ENCODE measurements at places on chromosomes 2 and 18.
A peak's percentile ranks its signal among the peaks of the same experiment; 100 is the strongest.

GRCh38 chr2:191226196-191226595, 19.0 kb upstream of the MYO1B start:
- DNase-seq: no peak

GRCh38 chr2:106977717-106978116, 91.8 kb upstream of the ST6GAL2 start:
- DNase-seq: no peak

GRCh38 chr2:235793163-235793752, 299.4 kb downstream of the AGAP1 start:
- peak; percentile 55 for DNase-seq

DNA sequence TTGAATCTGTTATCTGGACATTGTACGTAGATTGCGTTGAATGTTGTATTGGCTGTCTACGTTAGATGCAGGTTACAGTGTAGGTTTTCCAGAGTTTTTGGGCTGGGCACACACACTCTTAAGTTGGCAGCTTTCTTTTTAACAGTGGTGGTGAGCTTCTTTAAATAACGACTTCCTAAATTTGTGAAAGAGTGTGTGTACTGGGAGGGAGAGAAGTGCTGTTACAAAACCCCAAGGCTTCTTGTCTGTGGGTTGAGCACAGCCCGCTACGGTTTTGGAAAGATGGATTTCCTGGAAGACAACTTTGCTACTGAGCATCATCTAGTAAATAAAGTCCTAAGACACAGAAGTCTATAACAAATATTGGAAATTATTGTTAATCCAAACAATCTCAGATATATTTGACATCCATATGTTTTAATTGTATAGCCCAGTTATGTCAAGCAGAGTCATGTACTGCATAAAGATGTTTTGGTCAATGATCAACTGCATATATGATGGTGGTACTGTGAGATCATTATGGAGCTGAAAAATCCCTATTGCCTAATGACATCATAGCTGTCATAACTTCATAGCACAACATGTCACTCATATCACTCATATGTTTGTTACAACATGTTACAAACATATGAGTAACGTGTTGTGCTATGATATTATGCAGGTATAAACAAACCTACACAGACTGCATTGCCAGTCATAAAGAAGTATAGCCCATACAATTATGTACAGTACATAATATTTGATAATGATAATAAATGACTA, 7.9 kb upstream of the THUMPD2 start:
- DNase-seq: no peak

GRCh38 chr2:207630491-207630890, 5.3 kb upstream of the METTL21A start:
- DNase-seq: no peak
